Stimulated activated CD4-positive, alpha-beta T cell treated with anti-CD3 and anti-CD28 coated beads, Interleukin-1b, Interleukin-23, amount 100 ng/mL, for 1 hour (primary cell): ENCODE measurements at places on chromosomes 4 and X.

GRCh38 chr4:1171311-1172227, 814 bp downstream of the SPON2 start:
- peak; percentile 26 for DNase-seq

- no peak for DNase-seq
Measured at GRCh38 chr4:7460566-7460965, 25.8 kb upstream of the PSAPL1 start.

DNA sequence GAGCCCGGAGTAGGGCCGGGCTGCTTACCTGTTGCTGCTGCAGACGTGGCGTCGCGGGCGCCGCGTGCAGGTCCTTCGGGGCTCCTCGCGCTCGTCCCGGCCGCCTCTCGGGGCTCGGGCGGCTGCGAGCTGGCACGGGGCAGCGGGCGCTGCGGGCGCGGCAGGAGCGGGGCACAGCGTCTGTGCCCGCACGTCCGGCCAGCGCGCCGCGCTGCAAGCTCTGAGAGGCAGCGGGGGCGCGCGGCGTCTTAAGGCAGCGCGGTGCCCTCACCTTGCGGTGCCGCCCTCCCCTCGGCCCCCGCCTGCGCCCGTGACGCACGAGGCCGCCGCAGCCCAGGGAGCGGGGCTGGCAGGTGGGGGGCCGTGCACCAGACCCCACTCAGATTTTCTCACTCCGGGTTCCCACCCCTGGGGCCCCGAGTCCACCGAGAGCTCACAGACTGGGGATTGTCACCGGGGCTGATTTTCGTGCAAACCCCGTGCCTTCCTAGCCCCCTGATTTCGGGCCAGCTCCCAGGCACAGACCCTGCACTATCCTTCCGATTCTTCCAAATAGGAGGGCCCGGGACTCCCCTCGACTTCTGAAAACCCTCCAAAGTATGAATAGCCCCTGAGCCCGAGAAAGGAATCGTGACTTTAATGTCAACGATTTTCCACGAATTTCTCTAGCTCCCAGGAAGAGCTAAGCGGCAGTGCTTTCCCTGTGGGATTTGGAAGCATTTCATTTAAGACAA, at the start of gene GPR101:
TSS of gene GPR101 (minus strand) at position 222 of the 734 bp plus-strand sequence. CDS start 2,321 bp downstream, outside the sequence.
- DNase-seq = no peak

DNA sequence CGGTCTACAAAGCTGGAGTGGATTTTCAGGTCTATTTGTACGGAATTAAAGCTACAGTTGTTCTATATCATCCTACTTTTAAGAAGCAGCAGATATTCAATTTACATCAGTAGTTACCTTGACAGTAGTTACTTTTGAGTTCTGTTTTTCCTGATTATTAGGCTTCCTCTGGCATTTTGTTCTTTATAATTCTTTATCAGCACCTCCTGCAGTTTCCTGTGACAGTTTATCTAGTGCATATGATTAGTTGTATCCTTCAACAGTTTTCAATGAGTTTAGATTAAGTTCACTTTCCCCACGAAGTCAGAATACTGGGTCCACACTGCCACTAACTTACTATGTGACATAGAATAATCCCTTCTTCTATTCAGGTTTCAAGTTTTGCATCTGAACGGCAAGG, 71.7 kb downstream of the IDS start:
- no peak for DNase-seq

DNA sequence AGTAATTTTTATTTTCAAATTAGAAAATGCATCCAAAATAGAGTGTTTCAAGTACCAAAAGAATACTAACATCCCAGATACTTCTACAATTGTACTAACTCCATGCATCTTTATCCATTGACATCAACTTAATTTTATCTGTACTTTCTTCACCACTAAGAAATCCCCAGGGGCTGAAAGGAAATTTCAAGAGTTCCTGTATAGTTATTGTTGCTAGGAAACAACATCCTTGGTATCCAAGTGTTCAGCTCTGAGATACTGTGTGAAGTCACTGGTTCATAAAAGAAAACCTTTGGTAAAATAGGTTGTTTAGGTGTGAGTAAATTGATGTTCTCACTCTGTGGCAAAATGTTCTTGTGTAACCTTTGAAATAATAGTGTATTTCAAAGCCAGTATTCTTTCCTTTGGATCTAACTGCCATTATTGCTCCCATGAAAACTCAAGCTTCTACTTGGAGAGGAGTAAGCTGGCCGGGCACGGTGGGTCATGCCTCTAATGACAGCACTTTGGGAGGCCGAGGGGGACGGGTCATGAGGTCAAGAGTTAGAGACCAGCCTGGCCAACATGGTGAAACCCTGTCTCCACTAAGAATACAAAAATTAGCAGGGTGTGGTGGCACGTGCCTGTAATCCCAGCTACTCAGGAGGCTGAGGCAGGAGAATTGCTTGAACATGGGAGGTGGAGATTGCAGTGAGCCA, 72.9 kb downstream of the COMMD8 start:
- no peak for DNase-seq

DNA sequence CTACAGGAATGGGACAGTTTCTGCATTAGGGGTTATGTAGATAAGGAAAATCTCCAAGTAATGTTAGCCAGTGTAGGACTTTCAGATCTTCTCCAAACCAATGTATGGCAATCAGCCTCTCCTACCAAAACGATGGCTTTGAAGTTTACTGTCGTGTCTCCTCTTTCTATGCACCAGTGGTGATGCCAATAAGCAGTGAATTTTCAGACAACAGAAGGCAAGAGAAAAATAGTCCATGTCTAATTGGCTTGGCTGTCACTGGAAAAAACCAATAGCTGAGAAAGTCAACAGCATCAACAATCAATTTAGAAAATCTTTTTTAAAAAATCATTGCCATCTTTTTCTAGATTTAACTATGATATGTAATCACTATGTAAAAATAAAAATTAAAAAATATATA, 35.0 kb downstream of the LIMCH1 start:
- DNase-seq = no peak

GRCh38 chrX:119685225-119686066, 7.5 kb downstream of the SEPTIN6 start:
- DNase-seq = no peak

GRCh38 chr4:24763631-24764297, 31.6 kb upstream of the SOD3 start:
- no peak for DNase-seq
